T-helper 1 cell (primary cell): ENCODE measurements at places on chromosomes 2 and 18.

GRCh38 chr2:235877275-235877802 is 290.8 kb downstream of the GBX2 start:
- no peak for DNase-seq

GRCh38 chr2:163338270-163338669 is 397.5 kb downstream of the FIGN start:
- DNase-seq, result no peak

- DNase-seq, result no peak
Measured at GRCh38 chr2:191174442-191174841, 23.6 kb upstream of the STAT4 start.

- no peak for DNase-seq
Measured at GRCh38 chr2:31956312-31956711, 54.5 kb downstream of the MEMO1 start.

DNA sequence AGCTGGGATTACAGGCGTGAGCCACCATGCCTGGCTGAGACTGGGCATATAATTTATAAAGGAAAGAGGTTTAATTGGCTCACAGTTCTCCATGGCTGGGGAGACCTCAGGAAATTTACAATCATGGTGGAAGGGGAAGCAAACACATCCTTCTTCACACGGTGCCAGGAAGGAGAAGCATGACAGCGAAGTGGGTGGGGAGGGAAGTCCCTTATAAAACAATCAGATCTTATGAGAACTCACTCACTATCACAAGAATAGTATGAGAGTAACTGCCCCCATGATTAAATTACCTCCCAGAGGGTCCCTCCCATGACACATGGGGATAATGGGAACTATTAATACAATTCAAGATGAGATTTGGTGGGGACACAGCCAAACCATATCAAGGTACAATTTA is 7.8 kb upstream of the LCLAT1 start:
- no peak for DNase-seq

GRCh38 chr2:127084611-127085316 is 22.2 kb downstream of the BIN1 start:
- peak; percentile 37 for DNase-seq

GRCh38 chr2:7026742-7027141 is 109.5 kb downstream of the RNF144A start:
- no peak for DNase-seq

DNA sequence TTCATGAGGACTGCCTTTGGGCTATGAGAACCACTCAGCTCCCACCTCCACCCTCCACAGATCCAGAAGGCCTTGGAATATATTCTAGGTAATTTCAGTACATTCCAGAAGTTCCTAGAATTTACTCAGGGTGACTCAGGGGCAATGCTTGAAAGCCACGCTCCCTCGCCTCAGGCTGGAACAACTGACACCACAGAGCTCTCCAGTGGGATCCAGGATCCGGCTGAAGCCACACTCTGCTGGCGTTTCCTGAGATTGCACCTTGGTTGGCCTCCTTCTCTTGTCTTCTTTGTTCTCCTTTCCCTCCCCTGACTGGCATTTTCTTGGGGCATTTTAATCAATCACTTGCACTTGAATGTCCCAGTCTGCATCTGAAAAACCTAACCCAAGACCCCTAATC is 92.6 kb upstream of the KCNE4 start:
- no peak for DNase-seq

GRCh38 chr2:199590321-199591203 is 132.8 kb upstream of the SATB2 start:
- DNase-seq, result no peak

DNA sequence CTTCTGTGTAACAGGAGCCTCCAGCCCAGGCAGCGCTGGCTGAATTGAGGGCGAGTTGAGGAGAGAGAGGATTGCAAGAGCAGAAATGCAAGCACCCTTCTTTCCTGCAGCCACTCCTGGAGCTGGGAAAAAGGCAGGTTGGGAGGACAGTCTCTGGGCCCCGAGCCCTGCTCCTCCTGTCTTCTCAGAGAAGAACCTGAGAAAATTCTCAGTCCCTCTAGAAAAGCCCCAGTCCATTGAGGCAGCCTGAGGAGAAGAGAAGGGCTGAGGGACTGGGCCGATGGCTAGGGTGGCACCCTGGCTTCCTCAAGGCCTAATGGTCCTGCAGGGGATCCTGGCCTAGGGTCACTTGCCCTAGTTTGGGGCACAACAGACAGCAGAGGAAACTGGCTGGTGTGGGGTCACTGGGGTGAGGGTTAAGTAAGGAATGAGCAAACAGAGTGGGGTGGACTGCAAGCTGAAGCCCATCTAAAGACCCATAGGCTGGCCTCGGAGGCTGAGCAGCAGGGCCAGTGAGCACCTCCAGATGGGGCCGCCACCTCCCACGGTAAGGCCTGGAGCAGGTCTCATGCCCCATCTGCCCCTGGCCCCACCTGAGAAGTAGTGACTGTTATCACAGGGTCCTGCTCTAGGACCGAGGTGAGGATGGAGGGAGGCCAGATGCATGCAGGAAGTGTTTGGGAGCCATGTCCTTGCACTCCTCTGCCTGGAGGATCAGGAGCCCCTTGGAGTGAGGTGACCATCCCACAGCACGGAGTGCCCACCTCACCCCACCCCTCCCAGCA is 12.4 kb downstream of the CIB4 start:
- no peak for DNase-seq

DNA sequence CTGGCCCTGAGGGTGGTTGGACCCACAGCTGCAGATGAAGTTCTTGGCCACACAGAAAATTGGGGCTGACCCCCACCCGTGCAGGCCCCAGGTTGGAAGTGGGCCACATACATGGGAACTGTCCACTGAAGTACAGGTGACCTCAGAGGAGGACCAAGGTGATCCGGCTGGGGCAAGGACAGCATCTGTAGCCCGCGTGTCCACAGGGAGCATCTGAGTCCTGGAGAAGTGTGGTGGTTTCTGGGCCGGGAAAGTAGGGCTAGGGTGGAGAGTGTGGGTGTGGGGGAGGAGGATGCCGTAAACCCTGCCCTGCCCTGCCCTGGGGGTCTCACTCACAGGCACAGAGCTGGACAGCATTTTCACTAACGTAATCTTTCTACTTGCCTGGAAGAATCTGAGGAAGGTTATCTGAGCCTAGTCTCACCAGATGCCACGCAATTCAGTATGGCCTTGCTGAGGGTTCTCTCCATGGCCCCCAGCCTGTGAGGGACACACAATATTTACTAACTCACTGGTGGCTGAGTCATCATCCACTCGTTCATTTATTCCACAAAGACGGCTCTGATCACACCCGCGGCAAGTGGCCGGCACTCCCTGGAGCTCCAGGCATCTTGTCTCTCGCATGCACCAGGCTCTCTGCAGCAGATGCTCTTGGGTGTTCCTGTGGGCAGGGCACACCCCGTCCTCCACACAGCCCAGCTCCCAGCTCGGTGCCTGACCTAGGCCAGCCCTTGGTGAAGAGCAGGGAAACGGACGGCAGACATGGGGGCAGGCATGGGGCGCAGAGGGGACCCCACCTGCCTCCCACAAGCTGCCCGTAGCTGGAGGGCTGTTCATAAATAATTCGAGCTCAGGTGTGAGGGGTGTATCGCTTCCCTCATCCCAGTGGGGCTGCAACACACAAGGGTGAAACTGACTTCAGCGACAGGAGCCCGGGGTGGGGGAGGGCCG is 51.2 kb downstream of the INHBB start:
- DNase-seq, result no peak

DNA sequence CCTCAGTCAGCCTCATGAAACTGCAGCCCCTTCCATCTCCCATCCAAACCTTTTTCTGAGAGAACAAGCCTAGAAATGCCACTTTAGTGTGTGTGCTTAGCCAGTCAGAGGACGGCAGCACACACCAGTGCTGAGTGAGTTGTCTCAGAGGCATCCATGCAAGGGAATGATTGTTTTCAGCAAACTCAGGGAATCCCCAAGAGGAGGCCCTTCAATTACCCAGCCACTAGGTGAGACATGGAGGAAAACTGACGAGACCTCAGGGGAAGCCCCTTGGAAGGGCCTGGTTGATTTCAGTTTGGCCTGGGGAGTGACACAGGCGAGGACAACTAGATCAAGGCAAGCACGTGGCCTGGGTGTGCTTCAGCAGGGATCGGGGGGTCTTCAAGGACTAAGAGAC is 49.7 kb downstream of the APOB start:
- no peak for DNase-seq

- DNase-seq, result no peak
Measured at GRCh38 chr2:225274751-225275150, 124.8 kb upstream of the NYAP2 start.

DNA sequence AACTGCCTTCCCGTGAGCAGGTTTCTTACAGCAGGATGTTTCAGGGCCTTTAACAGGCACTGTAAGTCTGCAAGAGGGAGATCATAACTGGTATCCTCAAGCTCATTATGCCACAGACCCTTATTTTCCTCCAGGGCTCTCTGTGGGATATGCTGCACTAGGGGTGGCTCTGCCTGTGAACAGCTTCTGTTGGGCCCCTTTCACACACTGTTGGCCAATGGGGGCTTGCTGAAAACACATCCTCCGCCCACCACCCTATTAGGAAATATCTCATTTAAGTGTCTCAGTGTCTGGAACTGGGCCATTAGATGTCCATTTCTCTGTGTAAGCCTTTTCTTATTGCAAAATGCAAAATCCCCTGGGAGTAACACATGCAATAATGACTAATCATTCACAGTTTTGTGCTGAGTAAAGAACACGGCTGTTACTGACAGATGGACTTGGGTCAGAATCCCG is 414.3 kb upstream of the HS6ST1 start:
- no peak for DNase-seq

DNA sequence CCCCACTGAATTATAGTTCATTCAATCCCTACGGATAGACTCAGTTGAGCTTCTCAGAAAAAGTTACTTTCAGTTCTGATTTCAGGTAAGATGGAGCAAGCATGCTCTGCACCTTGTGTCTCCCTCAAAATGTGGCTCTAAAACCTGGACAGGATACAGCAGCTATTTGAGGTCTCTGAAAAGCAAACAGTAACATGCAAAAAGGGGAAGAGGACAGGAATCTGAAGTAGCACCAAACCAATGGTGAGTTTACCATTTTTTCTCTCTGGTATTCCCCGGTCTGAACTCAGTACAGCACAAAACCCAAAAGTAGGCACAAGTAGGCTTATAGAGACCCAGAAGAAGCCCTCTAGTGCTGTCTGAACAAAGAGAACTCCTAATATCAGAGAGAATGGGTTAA is 34.1 kb downstream of the LANCL1 start:
- DNase-seq, result no peak

GRCh38 chr2:36511858-36512603 is 85.9 kb downstream of the FEZ2 start:
- DNase-seq, result no peak

DNA sequence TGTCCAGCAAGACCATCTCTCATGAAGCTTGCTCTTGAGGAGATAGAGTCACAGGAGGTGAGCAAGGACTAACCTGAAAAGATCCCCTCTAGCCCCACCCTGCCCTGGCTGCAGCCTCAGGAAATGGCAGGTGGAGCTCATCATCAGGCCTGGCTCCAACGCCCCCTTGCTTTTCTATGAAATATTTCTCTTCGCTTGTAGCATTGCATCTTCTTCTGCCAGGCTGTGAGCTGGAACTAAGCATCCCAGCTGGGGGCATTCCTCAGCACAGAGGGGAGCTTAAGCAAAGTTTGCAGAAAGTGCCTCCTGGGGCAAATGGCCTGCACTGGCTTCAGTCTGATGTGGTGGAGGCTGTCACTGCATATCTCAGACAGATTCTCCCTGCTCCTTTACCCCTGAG is 90.1 kb upstream of the LGALSL start:
- no peak for DNase-seq

DNA sequence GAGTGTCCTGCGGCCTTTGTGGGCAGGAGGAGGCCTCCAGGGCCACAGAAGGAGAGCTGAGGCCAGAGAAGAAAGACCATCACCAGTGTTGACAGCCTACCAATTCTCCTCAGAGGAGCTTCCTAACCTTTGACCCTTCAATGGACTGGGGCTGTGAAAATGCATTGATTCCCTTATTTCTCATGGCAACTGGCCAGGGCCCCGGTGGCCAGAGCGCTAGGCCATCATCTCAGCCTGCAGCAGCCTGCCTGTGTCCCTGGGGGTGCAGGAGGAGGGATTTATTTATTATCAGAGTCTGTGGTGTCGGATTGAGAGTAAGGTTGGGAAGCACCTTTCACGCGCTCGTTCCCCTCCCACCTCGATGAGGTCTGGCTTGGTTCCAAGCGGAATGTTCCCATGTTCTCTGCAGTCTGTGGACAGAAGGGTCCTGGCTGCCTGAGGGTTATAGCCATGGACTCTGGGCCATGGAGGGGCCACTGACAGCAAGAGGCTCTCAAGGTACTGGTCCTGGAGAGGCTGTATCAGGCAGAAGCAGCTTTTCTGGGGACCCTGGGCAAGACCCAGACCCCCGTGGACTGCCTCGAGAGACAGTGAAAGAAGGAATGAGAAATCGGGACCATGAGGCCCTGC is 53.8 kb downstream of the CYP27C1 start:
- no peak for DNase-seq

- DNase-seq, result no peak
Measured at GRCh38 chr18:50870138-50870845, 8.6 kb upstream of the ME2 start.

DNA sequence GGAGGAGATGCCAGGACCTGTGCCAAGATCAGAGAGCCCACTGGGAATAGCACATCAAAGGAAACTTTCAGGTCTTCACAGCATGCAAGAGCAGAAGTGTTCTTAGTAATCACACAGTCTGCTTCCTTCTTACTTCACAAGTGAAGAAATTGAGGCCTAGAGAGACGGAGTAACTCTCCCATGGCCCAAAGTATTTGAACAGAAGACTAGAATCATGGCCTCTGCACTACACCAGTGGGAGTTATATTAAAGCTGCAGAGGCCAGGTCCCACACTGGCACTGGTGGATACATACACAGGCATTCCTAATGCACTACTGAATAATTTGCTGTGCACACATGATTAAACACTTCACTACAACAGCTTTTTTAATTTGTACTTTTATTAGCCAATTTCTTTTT is 107.6 kb upstream of the RMP24 start:
- no peak for DNase-seq

- DNase-seq, result no peak
Measured at GRCh38 chr2:173669888-173670287, 295.3 kb downstream of the SP3 start.

- DNase-seq, result no peak
Measured at GRCh38 chr2:232431705-232432590, 24.0 kb upstream of the ALPI start.

DNA sequence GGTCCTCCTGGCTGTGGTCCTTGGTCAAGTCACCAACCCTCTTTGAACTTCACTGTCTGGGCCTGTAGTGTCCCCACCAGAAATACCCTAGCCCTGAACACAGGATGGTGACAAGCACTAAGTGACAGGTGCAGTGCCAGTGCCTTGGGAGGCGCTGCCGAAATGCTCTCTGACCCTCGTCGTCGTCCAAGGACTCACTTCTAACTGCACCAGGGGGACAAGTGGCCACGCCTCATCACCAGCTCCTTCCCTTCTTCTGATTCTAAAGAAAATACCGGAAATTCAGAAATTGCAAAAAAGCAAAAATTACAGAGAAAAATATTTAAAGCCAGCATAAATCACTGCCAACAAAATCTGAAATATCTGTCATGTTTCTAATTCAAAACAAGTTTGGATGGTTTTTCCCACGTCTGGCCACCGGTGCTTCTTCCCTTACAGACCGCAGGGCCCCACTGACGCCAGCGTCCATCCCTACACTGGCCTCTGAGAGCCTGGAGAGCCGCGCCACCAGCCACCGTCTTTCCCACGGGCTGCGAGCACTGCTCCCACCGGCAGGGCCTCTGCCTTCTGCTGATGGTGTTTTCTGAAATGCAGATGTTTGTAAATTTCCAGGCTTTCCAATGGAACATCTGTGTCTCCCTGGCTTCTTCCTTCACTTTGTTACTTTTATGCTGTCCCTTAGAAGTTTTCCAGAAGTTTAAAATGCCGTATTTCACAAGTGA is 37.4 kb upstream of the GPC1 start:
- no peak for DNase-seq

GRCh38 chr2:100283724-100284501 is 38.4 kb downstream of the LONRF2 start:
- DNase-seq, result no peak
